ENCODE measurements at places on chromosomes 1 and 21.

- no peak for DNase-seq
These were observed 30.0 kb downstream of the IRF2BP2 start for GRCh38 chr1:234579967-234580366.

- DNase-seq, result no peak
These were observed 66.0 kb downstream of the WLS start for GRCh38 chr1:68166348-68166747.

DNA sequence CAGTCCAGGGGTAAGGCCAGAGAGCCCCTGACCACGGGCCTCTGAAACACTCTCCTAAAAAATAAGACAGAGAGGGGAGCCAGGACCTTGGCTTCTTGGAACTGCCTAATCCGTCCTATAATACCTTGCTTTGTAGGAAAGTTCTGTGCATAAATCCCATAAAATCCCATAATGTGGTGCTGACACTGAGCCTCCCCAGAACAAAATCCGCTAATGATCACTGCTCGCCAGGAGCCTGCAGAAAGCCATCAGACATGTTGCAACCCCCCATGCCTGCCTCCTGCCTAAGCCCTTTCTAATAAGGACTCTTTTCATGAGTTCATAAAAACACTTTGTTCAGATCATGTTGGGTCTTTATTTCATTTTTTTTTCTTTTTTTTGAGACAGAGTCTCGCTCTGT, 9.3 kb upstream of the DHRS3 start:
- DNase-seq, result no peak

DNA sequence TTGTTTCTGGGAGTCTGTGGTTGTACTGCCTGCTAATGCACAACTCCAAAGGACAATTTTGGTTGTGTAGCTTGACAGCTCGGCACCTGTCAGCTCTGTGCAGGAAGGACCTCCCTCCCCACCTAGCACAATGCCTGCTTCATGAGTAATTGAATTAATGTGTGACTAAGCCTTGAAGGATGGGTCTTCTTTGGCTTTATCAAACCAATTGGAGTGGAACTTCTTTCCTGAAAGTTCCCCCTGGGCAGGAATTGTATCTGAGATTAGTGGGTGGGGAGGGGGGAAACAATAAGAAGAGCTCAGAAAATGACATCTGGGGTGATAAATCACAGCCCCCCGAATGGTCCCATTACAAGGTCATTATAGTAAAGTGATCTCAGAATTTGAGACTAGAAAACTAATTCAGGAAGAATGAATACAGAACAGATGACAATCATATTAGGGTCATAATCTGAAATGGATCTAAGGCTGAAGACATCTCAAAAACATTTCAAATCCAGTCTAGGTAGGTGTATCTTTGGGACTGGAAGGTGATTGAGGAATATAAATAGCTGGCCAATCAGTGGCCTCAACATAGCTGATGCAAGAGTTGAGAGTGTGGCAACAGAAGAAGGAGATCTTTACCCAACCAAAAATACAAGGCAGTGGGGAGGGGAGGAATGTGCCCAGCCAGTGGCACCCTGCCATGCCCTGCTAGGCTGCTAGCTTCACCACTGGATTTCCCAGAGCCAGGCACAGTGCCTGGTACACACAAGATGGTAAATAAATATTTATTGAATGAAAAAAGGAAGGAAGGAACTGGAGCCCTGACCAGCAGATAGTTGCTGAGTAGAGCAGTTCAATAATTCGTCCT, 10.1 kb upstream of the SESN2 start:
- no peak for DNase-seq

- DNase-seq, result no peak
These were observed 10.1 kb downstream of the ADAMTS5 start for GRCh38 chr21:26956813-26957212.

GRCh38 chr1:38006008-38006828, 904 bp upstream of the FHL3 start:
- DNase-seq, result no peak

- DNase-seq, result no peak
These were observed 16.5 kb downstream of the LHX9 start for GRCh38 chr1:197933647-197934046.

GRCh38 chr21:33314111-33314510, 10.7 kb upstream of the IFNAR1 start:
- no peak for DNase-seq

DNA sequence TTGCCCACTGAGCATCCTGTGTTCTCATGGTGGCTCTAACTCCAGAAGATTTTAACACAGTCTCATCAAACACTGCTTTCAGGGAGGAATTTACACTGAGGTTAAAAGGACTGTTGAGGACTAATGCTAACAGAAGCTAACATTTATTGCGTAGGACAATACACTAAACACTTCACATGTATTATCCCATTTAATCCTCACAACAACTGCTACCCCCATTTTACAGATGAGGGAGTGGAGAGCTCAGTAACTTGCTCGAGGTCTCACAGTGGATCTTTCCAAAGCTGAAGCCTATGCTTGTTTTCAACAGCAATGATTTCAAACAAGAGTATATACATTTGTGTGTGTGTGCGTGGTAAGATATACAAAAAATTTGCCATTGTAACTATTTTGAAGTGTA, 13.9 kb downstream of the ATF3 start:
- no peak for DNase-seq

- DNase-seq, result no peak
These were observed 181.3 kb downstream of the ATP6V1G3 start for GRCh38 chr1:198359024-198359653.

GRCh38 chr21:45373991-45374816, 30.8 kb upstream of the COL18A1 start:
- no peak for DNase-seq

GRCh38 chr21:30629200-30629599, 5.8 kb upstream of the KRTAP20-2 start:
- DNase-seq, result no peak

DNA sequence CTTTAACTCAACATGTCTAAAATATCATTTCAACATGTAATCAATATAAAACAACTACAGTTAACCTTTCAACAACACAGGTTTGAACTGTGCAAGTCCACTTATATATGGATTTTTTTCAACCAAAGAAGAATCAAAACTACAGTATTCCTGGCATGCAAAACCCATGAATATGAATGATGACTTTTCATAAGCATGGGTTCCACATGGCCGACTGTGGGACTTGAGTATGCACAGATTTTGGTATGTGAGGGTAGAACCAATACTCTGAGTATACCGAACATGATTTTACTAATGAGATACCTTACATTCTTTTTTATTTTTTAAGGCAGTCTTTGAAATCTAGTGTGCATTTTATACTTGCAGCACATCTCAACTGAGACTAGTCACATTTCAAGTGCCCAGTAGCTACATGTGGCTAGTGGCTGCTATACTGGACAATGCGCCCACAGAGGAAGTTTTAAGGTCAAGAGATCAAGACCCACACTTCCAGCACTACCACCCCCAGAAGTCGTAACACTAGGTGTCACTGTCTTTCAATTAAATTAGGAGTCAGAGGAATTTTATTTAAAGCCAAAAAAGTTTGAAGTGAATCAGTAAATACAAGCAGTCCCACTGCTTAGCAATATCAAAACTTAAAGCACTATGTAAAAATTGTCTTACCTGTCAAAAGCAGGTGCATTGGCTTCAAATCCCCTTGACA, 40.0 kb downstream of the SYNJ1 start:
- DNase-seq, result no peak

GRCh38 chr1:54367613-54368012, 38.6 kb downstream of the SSBP3 start:
- no peak for DNase-seq

DNA sequence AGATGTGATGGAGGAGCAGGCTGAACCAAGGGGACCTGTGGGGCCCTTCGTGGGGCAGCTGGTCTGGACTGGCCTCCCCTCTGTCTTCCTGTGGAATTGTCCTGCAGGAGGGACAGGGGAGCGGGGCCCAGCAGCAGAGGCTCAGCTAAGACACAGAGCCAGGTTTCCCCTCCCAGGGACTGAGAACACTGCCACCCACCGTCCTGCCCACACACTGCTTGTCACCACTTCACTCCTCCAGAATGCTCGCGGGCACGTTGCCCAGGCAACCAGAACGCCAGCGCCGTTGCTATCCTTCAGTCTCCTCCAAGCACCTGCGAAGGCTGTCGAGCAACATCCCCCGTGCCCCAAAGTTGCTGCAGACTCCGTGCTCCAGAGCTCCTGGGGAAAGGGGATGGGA, 46.4 kb downstream of the AJAP1 start:
- no peak for DNase-seq

DNA sequence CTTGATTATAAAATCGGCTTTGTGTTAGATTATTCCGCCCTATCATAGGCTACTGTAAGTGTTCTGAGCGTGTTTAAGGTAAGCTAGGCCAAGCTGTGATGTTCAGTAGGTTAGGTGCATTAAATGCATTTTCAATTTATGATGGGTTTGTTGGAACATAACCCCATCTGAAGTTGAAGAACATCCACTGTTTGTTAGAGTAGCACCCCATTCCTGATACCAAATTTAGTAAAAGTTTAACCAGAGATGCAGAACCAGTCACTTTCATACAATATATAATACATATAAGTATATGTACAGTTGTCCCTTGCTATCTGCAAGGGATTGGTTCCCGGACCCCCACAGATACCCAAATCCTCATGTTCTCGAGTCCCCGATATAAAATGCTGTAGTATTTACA, 16.1 kb downstream of the UBASH3A start:
- no peak for DNase-seq

- DNase-seq, result no peak
These were observed 29.7 kb downstream of the NPHP4 start for GRCh38 chr1:5962265-5963105.

DNA sequence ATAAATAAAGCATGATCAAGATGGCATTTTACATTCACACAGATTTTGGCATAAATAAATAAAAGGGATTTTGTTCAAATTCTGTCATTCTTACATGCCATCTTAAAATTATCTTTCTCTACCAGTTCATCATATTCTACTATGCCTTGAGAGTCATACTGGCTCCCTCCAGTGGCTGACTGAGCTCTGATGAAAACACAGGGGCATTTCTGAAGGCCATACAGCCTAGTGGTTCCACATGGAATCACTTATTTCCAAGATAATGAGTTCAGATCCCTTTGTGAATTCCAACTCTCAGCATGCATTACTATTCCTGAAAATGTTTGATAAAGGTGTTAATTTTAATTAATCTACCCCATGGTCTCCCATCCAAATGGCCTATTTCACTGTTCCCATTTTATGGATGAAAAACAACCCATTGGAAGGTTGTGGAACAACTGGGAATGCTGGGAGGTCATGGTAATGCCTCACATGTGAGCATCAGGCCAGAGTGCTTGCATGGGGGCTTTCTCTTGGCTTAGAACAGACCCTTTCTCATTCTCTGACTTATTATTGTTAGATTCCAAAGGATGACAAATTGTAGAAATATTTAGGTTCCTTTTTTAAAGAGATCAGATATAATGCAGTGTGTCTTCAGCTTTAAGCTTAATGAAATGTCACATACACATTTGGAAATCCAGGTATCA, 622.4 kb upstream of the PKN2 start:
- DNase-seq, result no peak

GRCh38 chr1:109493805-109494539, at the start of gene CYB561D1:
Gene CYB561D1, plus strand, starts transcription at chr1:109494094. Its CDS starts 46 bp downstream, at chr1:109494140.
- DNase-seq, result peak; percentile 87

DNA sequence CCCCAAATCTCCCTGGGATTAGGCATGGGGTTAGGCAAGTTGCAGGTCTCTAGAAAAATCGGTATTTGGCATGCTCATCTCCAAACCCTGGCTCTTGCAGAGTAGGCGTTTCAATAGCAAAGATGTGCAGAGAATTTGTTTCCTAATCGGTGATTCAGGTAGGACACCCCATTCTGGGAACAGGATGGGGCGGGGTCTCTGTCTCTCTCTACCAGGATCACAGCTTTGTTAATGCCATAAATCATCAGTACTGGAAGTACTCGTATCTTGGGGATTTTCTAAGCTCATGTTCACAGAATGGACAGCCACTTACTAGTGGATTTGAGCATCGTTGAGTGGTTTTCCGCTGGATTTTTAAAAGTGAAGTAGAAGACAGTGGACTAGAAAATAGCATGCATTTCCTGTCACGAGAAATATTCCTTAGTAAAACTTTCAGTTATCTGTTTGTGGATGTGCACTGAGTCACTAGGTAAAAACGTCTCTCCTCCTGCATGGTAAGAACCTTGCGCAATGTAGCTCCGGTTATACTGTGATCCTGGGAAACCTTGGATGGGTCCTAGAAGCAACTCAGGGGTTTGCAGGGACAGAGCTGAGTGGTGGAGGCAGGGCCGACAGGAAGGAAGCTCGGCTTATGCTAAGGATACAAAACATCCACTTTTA, 5.1 kb downstream of the TMEM51 start:
- no peak for DNase-seq

- no peak for DNase-seq
These were observed 663.7 kb downstream of the ADGRL2 start for GRCh38 chr1:82464362-82465001.

GRCh38 chr1:3530086-3530925, 75.8 kb downstream of the ARHGEF16 start:
- DNase-seq, result no peak

DNA sequence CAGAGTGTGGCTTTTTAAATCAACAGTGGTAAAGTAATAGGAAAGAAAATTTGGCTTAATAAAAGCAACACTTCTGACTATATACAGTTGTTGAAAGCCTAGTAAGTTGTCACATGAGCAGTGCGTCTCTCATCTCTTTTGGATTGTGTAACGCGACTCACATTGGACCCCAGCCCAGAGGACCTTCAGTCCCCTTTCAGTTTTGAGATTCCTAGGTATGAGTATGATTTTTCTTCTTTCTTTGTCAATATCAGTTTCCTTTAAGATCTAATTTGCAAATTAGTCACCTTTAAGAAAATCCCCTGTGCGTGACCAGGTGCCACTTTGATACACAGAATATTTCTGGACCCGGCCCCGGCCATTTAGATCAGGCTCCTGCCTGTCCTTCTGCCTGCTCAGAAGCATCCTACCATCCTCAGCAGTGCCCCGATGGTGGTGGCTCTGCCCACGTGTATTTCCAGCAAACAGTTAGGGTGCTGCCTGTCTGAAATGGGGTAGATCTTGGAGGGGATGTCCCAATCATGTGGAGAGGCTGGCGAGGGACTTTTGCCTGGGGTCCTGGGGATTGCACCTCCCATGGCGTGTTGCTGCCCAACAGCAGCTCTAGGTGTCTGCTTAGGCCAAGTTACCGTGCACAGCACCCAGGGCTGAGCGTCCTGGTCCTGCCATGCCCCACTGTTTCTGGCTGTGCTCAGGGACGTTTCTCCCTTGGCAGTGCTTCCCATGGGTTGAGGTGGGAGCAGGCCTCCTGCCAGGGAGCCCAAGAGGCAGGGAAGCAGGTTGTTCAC, 21.1 kb downstream of the SNAP47 start:
- DNase-seq, result no peak

DNA sequence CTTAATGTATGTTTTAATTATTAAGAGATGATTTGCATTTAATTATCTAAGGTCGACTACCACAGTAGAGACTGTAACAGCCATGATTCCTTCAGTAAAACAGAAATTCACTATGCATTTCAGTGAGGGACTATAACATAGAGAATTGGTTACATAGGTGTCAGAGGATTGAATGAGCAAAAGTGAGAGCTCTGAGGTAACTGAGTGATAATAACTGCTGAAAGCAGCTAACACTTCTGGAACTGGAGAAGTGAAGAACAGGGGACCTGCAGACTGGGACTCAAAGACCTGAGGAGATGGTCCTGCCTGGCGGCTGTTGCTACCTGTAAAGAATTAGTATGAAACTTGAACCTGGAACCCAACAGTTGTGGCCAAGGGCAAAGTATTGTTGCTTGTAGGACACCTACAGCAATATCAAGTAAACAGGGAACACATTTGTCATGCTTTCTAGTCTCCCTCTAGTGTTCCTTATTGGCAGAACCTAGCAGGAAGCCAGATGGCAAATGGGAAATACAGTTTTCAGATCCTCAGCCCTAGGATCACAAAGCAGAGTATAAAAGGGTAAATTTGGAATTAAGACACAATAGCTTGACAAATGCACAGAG, 110.6 kb downstream of the HS2ST1 start:
- no peak for DNase-seq

GRCh38 chr1:18549106-18549505, 68.4 kb downstream of the KLHDC7A start:
- DNase-seq, result no peak

All from activated T-helper 1 cell treated with Interleukin-2 at 50 U/mL for 16 hours (primary cell).